ENCODE measurements at places on chromosomes 16 and 17. TPM values are rescaled to one million over a fixed set of nuclear protein-coding genes. Genes with fewer than 3 reads are reported as not detected.

GRCh38 chr17:33126086-33126485 lies 134.4 kb downstream of the SPACA3 start:
- no peak for DNase-seq

- DNase-seq: peak; percentile 42
Measured at GRCh38 chr16:1492923-1493745, at the start of gene TELO2. Gene TELO2, plus strand, starts transcription at chr16:1493360. Its CDS starts 922 bp downstream, at chr16:1494282.

GRCh38 chr17:72063756-72064450 lies 56.9 kb upstream of the SOX9 start:
- DNase-seq: no peak

- no peak for DNase-seq
Measured at GRCh38 chr17:28912281-28912937, 9.5 kb upstream of the DHRS13 start.

GRCh38 chr16:24810951-24811843 lies 34.6 kb upstream of the SLC5A11 start:
- no peak for DNase-seq

DNA sequence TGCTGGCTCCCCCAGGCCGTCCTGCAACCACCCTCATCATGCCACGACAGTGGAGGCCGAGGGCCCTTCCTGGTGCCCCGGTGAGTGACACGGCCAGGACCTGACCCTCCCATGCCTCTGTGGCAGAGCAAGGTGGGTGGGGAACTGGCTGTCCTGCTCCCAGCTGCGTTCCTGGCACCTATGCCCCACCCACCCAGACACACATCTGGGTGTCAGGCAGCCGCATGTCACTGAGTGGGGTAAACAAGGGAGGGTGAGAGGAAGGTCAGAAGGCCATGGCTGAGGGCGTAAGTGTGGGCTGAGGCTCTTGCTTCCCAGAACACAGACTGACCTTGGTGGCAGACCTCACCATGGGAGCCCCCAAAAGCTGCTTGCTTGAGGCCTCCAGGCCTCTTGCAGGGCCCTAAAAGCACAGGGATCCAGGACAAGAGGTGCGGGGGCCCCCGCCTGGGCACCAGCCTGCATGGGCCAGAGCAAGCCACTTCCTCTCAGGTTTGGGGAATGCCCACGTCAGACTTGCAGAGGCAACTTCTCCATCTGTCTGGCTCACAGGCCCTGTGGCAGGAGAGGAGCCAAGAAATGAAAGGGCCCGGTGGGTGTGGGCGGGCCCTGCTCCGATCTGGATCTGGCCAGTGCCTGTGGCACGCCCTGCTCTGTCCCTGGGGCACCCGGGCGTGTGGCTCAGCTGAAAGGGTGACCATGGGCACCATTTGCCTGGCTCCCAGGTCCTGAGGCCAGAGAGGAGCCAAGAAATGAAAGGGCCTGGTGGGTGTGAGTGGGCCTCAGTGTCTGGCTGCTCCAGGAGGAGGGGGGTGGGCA lies 3.9 kb upstream of the CCDC57 start:
- DNase-seq: peak; percentile 95

- peak; percentile 22 for DNase-seq
Measured at GRCh38 chr16:89099905-89100304, 6.3 kb downstream of the ACSF3 start.

HLF gene
- 0.12 TPM for total RNA-seq

ZCCHC14 gene
- 8.4 TPM for total RNA-seq

ST6GALNAC1 gene
- total RNA-seq: not detected

CLDN7 gene
- 1.2 TPM for total RNA-seq

KRTAP4-5 gene
- not detected for total RNA-seq

PIK3R5 gene
- total RNA-seq: not detected

ZNF778 gene
- total RNA-seq: 8.8 TPM

TBC1D3C gene
- not detected for total RNA-seq

Measured in A172 (cell line).